ENCODE measurements at places on chromosomes 6 and 20. TPM values are rescaled to one million over a fixed set of nuclear protein-coding genes. Genes with fewer than 3 reads are reported as not detected.
A peak's percentile ranks its signal among the peaks of the same experiment; 100 is the strongest.

DNA sequence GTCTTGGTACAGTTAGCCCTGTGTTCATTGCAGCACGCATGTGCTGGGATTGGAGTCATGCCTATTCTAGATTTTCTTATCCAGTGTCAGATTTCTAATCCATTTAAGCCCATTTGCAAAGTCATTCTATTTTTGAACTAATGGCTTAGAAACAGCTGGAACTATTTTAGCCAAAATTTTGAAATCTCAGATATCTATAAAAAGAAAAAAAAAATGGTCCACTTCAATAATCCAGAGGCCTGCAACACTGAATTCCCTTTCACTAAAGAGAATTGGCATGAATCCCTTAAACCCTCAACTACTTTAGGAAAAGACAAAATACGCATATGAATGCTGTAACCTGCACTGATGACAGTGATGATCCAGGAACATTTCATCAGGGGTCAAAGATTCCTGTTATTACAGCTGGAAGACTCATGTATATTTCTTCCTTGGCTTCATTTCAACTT lies 1.5 kb downstream of the COL21A1 start:
- ATAC-seq: peak; percentile 54

DNA sequence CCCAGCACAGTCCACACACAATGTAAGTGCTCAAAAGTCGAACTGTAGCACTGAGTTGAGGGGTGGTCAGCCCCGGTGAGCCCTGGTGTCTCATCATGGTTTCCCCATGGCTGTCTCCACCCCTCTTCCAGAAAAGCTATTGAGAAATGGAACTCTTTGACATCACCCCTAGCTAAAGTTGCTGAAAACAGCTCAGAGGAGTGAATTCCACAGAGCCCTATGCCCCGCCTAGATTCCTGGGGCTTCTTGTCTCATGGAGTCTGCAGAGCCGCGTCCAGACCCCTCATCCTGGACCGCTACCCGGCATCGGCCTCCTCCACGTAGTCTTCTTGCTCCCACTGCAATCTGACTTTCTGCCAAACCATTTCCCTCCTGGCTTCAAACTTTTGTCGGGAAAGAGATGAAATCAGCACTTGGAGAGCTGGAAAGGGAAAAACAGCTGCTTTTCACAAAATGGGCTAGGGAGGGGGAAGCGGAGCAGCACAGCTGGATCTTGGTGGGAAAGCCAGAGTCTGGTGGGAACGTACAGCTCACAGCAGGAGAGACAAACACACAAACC lies 132.2 kb downstream of the SNX5 start:
- ATAC-seq: peak; percentile 93

GRCh38 chr20:53842301-53843099 lies 227.9 kb downstream of the BCAS1 start:
- ATAC-seq: no peak

DNA sequence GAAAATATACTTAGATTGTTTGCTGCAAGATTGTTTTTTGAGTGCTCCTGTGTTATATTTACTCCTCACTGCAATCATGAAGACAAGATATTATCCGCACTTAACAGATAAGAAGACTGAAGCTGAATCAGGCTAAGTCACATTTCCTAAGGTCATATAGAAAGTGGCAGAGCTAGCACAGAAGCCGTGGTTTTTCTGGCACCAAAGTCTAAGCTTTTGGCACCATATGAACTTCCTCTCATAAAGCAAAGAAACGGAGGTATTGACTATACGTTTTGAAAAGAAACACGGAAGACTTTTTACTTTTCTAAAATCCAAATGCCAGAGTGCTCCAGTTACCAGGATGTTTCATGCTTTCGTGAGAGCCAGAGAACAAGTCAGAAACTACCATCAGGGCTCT lies 9.3 kb upstream of the DTD1 start:
- ATAC-seq: no peak

- no peak for ATAC-seq
These were observed 7.5 kb downstream of the FAM110A start for GRCh38 chr20:840858-841567.

DNA sequence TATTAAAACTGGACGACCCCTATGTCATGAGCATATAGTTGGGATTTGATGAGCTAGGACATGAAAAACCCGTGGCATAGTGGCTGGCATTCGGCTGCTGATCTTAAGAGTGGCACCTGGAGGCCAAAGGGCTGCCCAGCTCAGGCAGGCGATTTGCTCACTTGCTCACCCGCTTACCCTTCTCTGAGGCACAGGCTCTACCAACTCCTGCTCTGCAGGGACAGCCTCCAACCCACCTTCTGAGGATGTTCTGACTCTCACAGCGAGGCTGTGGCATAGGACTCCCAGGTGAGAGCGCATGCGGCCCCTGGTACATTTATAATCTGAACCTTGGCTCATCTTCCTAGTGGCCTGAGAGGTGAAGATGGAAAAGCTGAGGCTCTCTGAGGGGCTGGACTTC lies 995 bp downstream of the RSPO4 start:
- ATAC-seq: no peak

The SIRPG gene
- total RNA-seq: not detected

The KCNQ2 gene
- not detected for total RNA-seq

The HLA-DQB1 gene
- total RNA-seq: 1.8 TPM

The RHAG gene
- not detected for total RNA-seq

All from gastroesophageal sphincter (tissue), 4 donors.